ENCODE measurements at places on chromosomes 11 and 22.

- H3K4me1 ChIP-seq: peaks cover 26% of the 10 kb centered on the region
- H3K27me3 ChIP-seq: no peaks in the 10 kb centered on the region
- H3K36me3 ChIP-seq: no peaks in the 10 kb centered on the region
- H3K4me3 ChIP-seq: peak overlapping the region; percentile 63
Observed at GRCh38 chr22:25403284-25403810, 161.1 kb upstream of the GRK3 start.

- no peak overlapping the region for H3K27ac ChIP-seq
- H3K4me3 ChIP-seq: no peak overlapping the region
- DNase-seq: no peak
- H3K27me3 ChIP-seq: peaks cover 7% of the 10 kb centered on the region
Observed at GRCh38 chr11:65309006-65309405, 5.7 kb upstream of the CDC42EP2 start.

DNA sequence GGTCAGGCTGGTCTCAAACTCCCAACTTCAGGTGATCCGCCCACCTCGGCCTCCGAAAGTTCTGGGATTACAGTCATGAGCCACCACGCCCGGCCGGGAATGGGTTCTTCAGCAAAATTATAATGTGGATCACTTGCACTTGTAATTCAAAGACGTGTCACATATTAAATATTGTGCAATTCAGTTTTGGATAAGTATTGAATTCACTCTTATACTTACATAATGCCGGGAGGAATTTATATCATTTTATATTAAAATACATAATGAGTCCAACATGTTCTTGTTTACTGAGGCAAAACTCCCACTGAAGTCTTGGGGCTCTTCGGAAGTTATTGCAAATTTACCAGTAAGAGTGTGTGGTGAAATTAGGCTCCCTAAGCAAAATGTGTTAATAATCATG, 635.2 kb upstream of the LUZP2 start:
- H3K4me1 ChIP-seq: no peaks in the 10 kb centered on the region
- H3K27ac ChIP-seq: no peak overlapping the region
- H3K36me3 ChIP-seq: no peaks in the 10 kb centered on the region

GRCh38 chr11:94762208-94762607, 5.9 kb upstream of the AMOTL1 start:
- H3K4me1 ChIP-seq: no peaks in the 10 kb centered on the region
- H3K36me3 ChIP-seq: no peaks in the 10 kb centered on the region
- H3K27me3 ChIP-seq: peaks cover 5% of the 10 kb centered on the region
- H3K4me3 ChIP-seq: no peak overlapping the region
- DNase-seq: no peak

DNA sequence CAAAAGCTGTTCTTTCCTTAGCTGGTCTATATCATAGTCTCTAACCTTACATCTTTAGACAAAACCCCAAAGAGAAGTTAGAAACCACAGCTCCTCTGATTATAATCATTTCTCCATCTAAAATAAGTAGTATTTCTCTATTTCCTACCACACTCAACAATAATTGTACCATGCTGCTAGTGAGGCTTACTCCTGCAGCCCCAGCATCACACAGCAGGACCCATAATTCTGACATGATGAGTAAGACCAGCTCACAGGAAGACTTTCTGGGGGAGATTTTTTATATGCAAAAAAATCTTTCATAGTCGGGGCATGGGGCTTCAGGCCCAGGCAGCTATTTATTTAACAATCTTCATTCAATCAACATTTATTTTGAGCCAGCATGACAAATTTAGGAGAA, 441.6 kb downstream of the DYNC2H1 start:
- no peak for DNase-seq
- no peak overlapping the region for H3K27ac ChIP-seq
- no peaks in the 10 kb centered on the region for H3K4me1 ChIP-seq
- no peaks in the 10 kb centered on the region for H3K27me3 ChIP-seq
- H3K36me3 ChIP-seq: no peaks in the 10 kb centered on the region
